Activated T-helper 1 cell treated with anti-CD3 and anti-CD28 coated beads, Interleukin-2, amount 50 U/mL, for 16 hours (primary cell): ENCODE measurements at places on chromosomes 1 and 21.

DNA sequence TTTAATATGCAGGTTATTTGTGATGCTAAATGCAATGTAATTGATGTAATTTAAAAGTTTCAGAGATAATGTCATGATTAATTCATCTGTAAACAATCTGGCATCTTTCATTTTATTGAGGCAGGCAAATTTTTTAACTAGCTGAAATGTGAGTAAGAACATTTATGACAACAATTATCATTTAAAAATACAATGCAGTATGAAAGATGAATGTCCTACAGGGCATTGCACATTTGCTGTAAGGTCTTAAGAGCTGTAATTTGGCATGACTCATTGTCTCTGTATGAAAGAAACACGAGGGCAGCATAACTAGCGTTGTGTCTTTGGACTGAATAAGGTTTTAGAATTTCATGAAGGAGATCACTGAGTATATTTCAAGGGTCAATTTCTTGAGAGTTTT, 642.8 kb downstream of the PLA2G4A start:
- DNase-seq: no peak

DNA sequence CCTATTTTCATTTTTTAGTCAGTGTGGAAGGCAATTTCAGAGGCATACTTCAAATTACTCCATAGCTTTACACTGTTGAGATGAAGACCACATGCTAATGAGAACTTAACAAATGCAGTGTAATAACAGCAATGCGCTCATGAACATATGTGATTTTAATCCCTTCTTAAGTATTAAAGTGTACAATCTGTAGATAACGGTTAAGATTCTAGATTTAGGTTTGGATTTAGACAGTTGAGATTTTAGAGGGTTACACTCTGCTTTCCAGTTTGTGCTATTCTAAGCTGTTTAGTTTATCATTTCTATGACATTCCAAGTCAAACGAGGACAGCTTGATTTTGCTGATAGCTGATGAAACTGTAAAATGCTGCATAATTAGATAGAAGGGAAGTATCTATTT, 257.8 kb upstream of the CHRM3 start:
- no peak for DNase-seq

GRCh38 chr1:150234566-150235293, 1.2 kb downstream of the ANP32E start:
- peak; percentile 84 for DNase-seq

DNA sequence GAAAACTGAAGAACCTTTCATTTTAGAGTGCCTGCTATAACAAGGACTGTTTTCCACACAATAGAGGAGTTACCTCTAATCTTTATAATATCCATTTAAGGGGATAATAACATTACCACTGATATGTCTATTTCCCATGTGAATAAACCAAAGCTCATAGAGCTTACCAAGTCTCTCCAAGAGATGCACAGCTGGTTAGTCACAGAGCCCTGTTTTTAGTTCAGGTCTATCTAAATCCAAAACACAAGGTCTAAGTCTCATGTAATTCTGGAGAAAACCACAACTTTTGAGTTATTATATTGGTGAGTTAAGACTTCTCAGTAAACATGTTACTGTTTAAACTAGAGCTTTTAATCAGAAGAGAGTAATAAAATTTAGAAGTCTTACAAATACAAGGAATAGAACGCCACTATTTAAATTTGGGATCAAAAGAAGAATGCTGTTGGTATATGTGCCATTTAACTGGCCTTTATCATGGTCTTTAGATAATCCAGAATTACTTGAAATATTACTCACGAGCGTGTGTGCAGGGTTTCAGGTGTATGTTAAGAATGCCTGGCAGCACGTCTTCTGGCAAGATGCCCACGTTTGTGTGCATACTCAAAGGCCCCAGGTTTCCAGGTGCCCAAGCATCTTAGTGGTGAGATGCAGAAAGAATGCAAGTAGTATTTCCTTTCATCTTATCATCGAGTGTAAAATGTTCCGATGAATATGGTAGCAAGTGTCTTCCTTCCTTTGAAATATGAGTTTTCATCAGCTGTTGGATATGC, 190.6 kb downstream of the FMN2 start:
- DNase-seq: no peak

DNA sequence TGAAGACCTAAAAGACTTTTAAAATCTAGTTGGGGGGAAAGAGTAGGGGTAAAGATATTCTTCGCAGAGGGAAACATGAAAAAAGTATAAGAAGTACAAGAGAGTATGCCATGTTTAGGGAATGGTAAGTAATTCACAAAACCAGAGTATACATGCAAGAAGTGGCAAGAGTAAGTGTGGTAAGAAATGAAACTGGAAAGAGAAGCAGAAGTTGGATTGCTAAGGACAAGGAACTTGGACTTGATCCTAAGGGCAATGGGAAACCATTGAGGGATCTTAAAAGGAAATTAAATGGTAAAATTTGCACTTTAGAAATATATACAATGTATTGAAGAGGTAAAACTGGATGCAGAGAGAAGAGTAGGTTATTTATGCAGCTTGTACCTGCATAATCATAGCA, 9.2 kb upstream of the ZNF644 start:
- no peak for DNase-seq

GRCh38 chr21:32770871-32771523, 558 bp downstream of the PAXBP1 start:
- peak; percentile 3 for DNase-seq

GRCh38 chr1:76615253-76616035, 251.8 kb upstream of the ST6GALNAC5 start:
- DNase-seq: no peak

GRCh38 chr1:46043458-46044017, 88.9 kb downstream of the PIK3R3 start:
- DNase-seq: no peak

DNA sequence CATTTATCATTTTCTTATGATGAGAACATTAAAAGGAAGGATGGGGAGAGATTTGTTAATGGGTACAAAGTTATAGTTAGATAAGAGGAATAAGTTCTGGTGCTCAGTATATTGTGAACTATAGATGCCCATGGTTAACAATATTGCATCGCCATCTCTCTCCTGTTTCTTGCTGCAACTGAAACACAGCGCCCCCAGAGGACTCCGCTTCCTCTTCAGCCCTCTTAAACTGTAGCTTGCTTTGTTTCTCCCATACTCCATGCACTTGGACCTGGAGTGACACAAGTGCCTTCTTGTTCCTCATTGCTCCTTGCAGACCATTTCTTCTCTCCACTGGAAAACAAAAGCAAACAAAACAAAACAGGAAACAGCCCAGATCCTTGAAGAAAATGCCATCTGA, 70.1 kb upstream of the NTPCR start:
- no peak for DNase-seq

- DNase-seq: no peak
These were observed 181.5 kb upstream of the C1orf105 start for GRCh38 chr1:172238965-172239364.

GRCh38 chr21:29586696-29587095, 288.0 kb downstream of the BACH1 start:
- DNase-seq: no peak

GRCh38 chr1:225642177-225642576, 10.7 kb downstream of the ENAH start:
- DNase-seq: no peak

DNA sequence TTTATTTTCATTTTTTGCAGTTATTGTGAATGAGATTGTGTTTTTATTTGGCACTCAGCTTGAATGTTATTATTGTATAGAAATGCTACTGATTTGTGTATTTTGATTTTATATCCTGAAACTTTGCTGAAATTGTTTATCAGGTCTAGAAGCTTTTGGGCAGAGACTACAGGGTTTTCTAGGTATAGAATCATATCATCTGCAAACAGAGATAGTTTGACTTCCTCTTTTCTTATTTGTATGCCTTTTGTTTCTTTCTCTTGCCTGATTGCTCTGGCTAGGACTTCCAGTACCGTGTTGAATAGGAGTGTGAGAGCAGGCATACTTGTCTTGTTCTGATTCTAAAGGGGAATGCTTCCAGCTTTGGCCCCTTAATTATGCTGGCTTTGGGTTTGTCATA, 27.3 kb downstream of the ZNF691 start:
- DNase-seq: no peak

- no peak for DNase-seq
These were observed 21.2 kb downstream of the CYP4B1 start for GRCh38 chr1:46820076-46820475.

DNA sequence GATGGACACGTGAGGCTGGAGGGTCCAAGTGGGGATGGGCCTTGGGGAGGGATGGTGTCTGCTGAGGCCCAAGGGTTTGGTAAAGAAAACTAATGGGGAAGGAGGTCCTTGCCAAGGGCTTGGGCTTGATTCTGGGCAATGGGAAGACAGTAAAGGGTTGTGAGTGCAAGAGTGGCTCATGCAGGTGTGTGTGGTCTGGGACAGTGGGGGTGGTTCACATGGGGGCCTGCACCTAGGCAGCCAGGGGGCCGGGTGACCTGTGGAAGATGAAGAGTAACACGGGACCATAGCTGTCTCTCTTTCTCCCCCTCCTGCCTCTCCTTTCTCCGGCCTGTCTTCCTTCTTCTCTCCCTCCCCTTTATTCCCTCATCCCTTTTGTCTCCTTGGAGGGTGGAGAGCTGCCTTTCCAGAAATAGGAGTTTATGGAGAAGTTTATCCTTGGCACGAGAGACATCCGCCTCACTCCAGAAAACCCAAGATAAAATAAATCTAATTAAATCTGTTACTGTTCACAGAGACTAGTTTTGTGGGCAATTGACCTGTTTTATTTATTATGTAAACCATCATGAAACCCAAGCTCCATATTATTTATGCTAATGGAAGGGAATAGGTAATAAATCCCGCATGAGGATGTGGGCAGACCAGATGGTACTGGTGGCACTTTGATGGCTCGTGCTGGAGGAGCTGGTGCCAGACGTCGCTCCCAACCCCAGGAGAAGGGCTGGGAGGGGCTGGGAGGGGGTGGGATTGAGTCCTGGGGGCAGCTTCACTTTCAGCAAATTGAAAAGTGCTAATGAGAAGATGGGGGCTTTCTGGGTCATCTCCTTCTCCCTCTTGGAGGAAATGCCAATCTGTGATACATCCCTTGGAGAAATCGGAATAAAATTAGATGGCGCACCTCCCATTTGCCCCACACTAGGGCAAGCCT, 272.9 kb upstream of the CSF3R start:
- DNase-seq: no peak

- no peak for DNase-seq
These were observed 134.7 kb upstream of the KCNJ15 start for GRCh38 chr21:38121888-38122720.

- no peak for DNase-seq
These were observed 87.9 kb downstream of the DSCAM start for GRCh38 chr21:40759061-40759460.

DNA sequence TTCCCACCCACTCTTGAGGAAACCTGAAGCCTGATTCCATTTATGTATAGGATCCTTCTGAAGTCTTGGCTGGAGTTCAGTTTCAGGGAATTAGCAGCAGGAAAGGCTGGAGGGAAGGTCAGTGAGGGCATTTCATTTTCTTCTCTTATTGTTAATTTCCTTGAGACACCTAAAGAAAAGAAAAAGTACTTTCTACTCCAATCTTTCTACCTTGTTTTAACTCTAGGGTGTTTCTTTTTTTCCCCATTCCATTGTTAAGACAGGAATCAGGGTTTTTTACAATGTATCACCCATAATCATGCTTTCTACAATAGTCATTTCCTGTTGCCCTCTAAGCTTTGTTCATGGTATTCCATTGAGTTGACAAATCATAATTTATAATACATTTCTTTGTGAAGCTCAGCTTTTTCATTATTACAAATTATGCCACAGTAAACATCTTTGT, 27.4 kb downstream of the SNRPE start:
- DNase-seq: no peak

- no peak for DNase-seq
These were observed at the start of gene ARHGEF10L for GRCh38 chr1:17539477-17540254. Gene ARHGEF10L, plus strand, starts transcription at chr1:17539698. Its CDS starts 40,898 bp downstream, at chr1:17580596.

- no peak for DNase-seq
These were observed 36.2 kb downstream of the CAMK2N1 start for GRCh38 chr1:20449735-20450311.

- no peak for DNase-seq
These were observed 167.1 kb upstream of the OLFM3 start for GRCh38 chr1:102163799-102164198.

DNA sequence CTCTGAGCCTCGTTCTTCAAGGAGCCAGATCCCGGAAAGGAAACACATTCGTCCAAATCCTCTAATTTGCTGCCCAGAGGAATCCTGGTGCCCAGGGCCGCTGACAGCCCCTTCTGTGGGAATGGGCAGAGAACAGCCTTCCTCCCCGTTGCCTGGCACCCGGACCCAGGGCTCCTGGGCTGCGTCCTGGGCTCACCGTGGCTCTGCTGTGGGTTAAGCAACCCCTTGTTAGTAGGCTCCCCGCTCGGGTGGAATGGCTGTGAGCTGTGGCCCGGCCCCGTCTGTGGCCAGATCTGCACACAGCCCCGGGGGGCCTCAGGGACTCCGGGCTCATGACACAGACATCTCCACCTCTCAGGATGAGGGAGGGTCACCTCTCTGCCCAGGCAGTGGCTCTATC, 122.9 kb upstream of the ARHGEF16 start:
- no peak for DNase-seq

- peak; percentile 34 for DNase-seq
These were observed at the start of gene ST7L for GRCh38 chr1:112618721-112619517. Gene ST7L, minus strand, starts transcription at chr1:112619141. Its CDS starts 28 bp downstream, at chr1:112619113.

DNA sequence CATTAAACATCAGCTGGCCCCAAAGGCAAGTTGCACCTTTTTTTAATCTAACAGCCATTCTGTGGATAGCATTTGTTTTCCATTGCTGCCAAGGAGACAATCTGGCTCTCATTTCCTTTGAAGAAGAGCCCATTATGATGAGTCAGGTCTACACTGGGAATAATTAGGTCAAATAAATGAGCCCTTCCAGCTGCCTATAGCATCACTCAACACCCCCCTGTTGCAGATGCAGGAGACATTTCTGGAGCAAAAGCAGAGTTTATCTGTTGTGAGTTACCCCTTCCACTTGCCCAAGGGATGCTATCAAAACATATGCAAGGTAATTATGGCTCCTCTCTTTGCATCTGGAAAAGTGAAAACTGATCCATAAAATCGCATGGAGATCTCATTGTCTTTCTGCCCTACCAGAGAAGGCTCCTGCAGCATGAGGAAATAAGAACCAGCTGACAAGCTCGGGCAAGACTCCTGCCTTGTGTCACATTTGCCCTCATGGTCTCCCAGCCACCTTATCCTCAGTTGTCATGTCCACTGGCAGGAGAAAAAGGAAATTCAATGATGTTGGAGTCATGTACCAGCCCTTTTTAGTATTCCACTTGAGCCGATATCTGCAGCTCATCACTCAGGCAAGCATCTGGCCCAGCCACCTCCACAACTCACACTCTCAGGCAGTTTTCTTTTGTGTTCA, 135.9 kb downstream of the SLC30A10 start:
- no peak for DNase-seq

GRCh38 chr1:201900476-201900875, 11.8 kb downstream of the SHISA4 start:
- DNase-seq: no peak

GRCh38 chr1:95013950-95014574, 58.7 kb downstream of the ALG14 start:
- no peak for DNase-seq

- no peak for DNase-seq
These were observed 336.6 kb upstream of the LYPLAL1 start for GRCh38 chr1:218837051-218837450.
